ENCODE measurements at places on chromosomes 1 and 21. TPM values are rescaled to one million over a fixed set of nuclear protein-coding genes. Genes with fewer than 3 reads are reported as not detected.
A peak's percentile ranks its signal among the peaks of the same experiment; 100 is the strongest.

- peak overlapping the region; percentile 65 for H3K27ac ChIP-seq
- peak; percentile 61 for DNase-seq
- peaks cover 52% of the 10 kb centered on the region for H3K27me3 ChIP-seq
- peak overlapping the region; percentile 76 for H3K4me3 ChIP-seq
- H3K4me1 ChIP-seq, result peaks cover 24% of the 10 kb centered on the region
Measured at GRCh38 chr1:61056573-61057439, 25.6 kb upstream of the NFIA start.

GRCh38 chr21:42846221-42846620, 33.1 kb downstream of the WDR4 start:
- no peak overlapping the region for H3K4me3 ChIP-seq
- no peaks in the 10 kb centered on the region for H3K27me3 ChIP-seq
- no peak for DNase-seq
- H3K4me1 ChIP-seq, result no peaks in the 10 kb centered on the region
- H3K27ac ChIP-seq, result no peak overlapping the region
- H3K36me3 ChIP-seq, result peaks cover 58% of the 10 kb centered on the region

DNA sequence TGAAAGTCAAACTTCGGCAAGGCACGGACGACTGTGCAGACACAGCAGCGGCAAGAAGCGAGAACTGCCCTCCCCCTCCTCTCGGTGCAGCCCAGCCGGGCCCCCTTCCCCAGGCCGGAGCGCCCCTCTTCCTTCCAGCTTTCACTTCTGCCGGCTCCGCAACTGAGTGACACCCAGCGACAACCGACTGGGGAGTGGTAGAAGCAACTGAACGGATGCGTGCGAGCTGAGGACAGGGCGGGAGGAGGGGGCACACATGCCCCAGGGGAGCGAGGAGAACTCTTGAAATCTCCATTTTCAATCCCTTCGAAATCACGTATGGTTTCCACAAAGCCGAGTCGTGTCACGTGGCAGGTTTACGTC, 146.6 kb downstream of the PGBD5 start:
- no peaks in the 10 kb centered on the region for H3K27me3 ChIP-seq
- H3K36me3 ChIP-seq, result peaks cover 18% of the 10 kb centered on the region
- no peak for DNase-seq
- H3K4me3 ChIP-seq, result no peak overlapping the region
- H3K4me1 ChIP-seq, result peaks cover 32% of the 10 kb centered on the region
- H3K27ac ChIP-seq, result no peak overlapping the region

DNA sequence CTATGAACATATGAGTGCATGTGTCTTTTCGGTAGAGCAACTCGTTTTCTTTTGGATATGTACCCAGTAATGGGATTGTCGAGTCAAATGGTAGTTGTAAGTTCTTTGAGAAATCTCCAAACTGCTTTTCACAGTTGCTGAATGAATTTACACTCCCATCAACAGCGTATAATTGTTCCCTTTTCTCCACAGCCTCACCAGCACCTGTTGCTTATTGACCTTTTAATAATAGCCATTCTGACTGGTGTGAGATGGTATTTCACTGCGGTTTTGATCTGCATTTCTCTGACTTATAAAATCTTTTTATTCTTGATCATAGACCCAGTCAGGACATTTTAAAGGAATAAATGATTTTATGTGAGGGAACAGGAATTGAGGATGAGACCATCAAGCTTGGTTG, 165.0 kb upstream of the KCTD3 start:
- DNase-seq, result no peak
- no peaks in the 10 kb centered on the region for H3K27me3 ChIP-seq

DNA sequence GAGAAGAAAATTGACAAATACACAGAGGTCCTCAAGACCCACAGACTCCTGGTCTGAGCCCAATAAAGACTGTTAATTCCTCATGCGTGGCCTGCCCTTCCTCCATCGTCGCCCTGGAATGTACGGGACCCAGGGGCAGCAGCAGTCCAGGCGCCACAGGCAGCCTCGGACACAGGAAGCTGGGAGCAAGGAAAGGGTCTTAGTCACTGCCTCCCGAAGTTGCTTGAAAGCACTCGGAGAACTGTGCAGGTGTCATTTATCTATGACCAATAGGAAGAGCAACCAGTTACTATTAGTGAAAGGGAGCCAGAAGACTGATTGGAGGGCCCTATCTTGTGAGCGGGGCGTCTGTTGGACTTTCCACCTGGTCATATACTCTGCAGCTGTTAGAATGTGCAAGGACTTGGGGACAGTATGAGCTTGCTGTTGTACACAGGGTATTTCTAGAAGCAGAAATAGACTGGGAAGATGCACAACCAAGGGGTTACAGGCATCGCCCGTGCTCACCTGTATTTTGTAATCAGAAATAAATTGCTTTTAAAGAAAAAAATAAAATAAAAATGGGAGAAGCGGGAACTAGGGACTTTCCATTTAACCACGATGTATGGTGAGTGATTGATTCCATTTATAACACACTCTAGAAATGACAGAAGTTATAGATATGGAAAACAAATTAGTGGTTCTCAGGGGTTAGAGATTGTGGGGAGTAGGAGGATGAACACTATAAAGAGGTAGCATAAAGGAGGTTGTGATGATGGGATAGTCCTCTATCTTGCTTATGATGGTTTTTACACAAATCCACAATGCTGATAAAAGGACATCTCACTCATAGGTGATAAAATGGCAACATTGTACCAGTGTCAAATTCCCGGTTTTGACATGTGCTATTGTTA, 244.7 kb downstream of the MRPL39 start:
- no peak overlapping the region for H3K4me3 ChIP-seq
- H3K4me1 ChIP-seq, result peaks cover 9% of the 10 kb centered on the region
- H3K36me3 ChIP-seq, result no peaks in the 10 kb centered on the region
- no peak overlapping the region for H3K27ac ChIP-seq

- no peaks in the 10 kb centered on the region for H3K27me3 ChIP-seq
- no peak for DNase-seq
- H3K4me3 ChIP-seq, result no peak overlapping the region
- H3K4me1 ChIP-seq, result peaks cover 49% of the 10 kb centered on the region
Measured at GRCh38 chr1:117364240-117364639, 3.0 kb upstream of the MAN1A2 start.

The GJC2 gene
- total RNA-seq, result not detected

The CCDC185 gene
- total RNA-seq, result not detected

GRCh38 chr1:19205403-19205802, 4.7 kb downstream of the UBR4 start:
- no peak overlapping the region for H3K4me3 ChIP-seq
- peaks cover 31% of the 10 kb centered on the region for H3K36me3 ChIP-seq
- no peaks in the 10 kb centered on the region for H3K27me3 ChIP-seq
- H3K27ac ChIP-seq, result peak overlapping the region; percentile 27
- peaks cover 66% of the 10 kb centered on the region for H3K4me1 ChIP-seq

All from activated CD4-positive, alpha-beta T cell treated with anti-CD3 and anti-CD28 coated beads for 36 hours (primary cell).